ENCODE measurements at places on chromosomes 5 and 9.

GRCh38 chr5:151805414-151806223, 33.9 kb downstream of the G3BP1 start:
- DNase-seq = no peak

- no peak for DNase-seq
Measured at GRCh38 chr5:30103052-30103451, 1090.4 kb upstream of the CDH6 start.

DNA sequence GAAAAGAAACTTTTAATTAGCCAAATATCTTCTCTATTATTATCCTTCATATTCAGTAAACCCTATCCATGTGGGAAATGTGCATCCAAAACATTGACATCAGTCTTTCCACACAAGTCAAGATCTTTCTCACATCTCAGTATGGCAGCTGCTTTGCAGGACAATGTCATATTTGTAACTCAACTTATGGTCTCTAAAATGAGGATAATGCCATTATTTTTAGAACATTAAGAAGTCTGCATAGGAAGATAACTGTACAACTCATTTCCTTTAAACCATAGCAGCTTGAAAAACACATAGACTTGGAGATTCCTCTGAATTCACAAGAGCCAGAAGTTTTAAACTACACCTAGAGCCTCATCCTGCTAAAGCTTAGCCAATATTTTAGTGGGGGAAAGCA, 43.7 kb downstream of the MCTP1 start:
- DNase-seq = no peak

DNA sequence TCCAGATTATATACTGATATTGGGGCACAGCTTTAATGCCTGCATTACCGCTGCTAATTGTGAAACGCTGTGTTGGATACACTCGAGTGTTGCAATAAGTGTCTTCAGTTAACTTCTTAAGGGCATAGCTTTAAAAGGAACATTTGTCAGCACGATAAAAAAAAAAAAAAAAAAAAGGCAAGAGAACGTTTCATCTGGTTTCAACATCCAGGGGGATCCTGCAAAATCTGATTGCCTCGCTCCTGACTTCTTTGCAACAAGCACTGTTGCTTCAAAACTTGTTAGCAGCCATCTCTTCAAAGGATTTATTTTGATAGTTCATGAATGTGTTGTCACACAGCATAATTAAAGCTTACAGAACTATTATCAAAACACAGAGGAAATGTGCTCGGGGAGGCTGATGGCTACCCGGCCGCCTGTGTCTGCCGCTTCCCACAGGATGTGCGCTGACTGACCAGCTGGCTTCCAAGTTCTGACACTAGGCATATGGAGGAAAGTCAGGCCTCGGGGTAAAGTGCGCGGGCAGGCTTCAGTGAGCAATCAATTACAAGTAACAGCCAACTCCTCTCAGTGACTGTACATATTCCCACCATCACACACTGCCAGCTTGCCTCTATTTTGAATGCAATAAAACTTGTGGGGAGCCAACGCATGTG, 77.7 kb downstream of the EBF1 start:
- DNase-seq = no peak

GRCh38 chr9:113566712-113567071, 103.2 kb downstream of the RGS3 start:
- no peak for DNase-seq

- no peak for DNase-seq
Measured at GRCh38 chr5:151688436-151688835, 1.7 kb upstream of the SPARC start.

- no peak for DNase-seq
Measured at GRCh38 chr9:128494108-128494745, 10.3 kb upstream of the GLE1 start.

DNA sequence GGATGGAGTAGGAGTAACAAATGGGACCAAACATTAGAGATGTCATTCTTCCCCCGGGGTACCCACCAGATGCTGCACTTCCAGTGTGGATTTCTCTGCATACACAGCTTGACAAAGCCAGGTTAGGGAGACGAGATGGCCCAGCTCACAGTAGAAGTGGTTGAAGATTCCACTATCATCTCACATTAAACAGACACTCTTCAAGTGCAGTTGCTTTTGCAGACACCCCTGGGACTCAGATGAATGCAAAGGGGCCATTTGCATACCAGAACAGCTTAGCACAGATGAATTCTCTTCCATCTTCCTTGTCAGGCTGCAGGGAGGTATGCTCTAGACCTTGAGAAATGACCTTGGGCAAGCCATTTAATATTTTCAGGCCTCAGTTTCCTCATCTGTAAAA, 12.6 kb upstream of the C5orf58 start:
- DNase-seq = no peak

DNA sequence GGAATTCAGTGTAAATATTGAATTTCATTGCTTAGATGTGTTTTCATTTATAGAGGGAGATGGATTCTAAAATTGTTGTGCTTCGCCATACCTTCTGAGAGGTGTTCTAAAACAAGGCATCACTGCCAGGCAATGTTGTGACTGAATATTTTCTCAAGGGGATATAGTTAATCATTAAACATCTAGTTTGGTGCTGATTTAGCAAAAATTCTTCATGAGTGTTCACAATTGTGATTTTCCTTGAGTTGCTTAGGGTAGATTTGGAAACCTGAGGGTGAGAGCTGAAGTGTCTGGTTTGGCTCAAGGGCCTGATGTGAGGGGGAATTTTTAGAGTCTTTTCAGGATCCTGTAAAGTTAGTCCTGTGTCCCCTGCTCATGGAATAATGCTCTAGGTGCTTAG, 104.5 kb downstream of the MAT2B start:
- DNase-seq = no peak

DNA sequence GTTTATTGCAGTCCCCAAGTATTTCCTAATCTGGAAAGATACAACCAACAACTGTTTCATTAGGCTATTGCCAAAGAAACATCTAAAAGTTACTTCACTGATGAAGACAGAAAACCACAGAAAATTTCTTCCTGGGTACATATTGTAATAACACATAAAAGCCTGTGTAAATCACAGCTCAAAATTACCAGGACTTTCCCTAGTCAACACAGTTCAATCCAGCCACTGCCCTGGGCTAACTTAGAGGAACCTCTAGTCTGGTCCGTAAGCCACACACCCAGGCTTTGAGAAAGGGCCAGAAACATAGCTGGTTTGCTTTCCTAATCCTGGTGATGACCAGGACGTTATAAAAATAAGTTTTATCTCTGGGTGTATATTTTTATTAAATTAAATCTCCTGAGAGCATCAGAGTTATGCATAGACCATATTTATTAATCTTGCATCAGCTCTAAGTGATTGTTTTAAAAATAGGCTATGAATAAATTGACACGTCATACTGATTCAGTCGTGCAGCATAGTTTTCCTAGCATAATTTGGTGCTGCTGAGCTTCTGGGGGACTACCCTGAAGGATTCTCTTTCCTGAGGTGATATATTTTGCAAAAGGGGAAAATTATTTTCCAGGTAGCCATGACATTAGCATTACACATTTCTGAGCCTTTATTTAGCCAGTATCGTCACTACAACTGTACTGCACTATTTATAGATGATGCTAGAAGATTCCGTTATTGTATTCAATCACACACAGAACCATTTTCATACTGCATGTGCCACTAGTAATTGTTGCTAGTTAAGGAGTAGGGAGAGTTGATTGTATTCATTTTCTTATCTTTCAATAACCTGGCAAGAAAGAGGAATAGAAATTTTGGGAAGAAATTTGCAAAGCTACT, 12.6 kb upstream of the MUSK start:
- DNase-seq = no peak

- no peak for DNase-seq
Measured at GRCh38 chr9:105447386-105447813, 434 bp upstream of the FSD1L start.

GRCh38 chr5:170314541-170315095, 17.0 kb upstream of the LCP2 start:
- DNase-seq = no peak

DNA sequence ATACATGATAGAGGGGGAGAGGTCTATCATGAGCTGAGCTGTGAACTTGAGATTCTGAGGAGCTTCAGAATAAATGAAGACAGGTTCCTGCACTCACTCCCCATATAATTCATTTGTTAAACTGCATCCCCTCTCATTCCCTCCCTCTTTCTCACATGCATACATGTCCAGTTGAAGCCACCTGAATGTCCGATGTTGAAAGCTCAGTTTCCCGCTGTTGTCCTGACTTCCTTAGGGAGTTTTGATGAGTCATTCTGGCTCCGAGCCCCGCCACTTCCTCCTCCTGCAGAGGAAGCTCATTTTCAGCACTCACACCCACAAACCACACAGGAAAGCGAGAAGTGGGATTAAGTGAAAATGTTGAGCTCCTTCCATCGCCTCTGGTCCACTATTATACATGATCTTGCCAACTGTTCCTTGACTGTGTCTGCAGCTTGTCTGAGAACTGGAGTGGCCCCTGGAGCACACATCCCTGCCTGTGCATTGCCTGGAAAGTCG, 121.2 kb downstream of the CEMIP2 start:
- no peak for DNase-seq

DNA sequence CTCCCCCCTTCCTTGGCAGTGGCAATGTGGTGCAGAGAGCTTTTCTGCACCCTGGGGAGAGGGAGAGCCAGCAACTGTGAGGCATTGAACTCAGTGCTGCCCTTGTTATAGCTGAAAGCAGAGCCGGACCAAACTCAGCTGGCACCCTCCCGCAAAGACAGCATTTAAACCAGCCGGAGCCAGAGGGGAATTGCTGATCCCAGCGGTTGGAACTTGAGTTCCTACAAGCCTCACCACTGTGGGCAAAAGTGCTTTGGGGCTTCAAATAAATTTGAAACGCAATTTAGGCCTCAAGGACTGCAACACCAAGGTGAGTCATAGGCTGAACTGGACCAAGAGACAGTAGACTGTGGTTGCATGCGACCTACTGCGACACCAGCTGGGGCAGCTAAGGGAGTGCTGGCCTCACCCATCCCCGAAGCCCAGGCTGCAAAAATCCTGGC, 207.6 kb upstream of the CDKN2B start:
- no peak for DNase-seq

DNA sequence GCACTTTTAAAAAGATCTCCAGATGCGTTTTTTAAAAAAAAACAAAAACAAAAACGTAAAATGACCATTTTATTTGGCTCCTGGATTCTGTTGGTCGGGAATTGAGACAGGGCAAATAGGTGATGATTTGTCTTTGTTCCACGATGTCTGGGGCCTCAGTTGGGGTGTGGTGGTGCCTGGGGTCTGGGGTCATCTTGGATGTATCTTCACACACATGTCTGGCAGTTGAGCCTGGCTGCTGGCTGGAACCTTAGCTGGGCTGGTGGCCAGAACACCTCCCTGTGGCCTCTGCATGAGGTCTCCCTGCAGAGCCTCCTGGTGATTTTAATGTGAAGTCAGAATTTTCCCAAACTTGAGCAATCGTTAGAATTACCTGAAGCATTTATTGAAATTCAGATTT, 42.5 kb upstream of the BASP1 start:
- no peak for DNase-seq

DNA sequence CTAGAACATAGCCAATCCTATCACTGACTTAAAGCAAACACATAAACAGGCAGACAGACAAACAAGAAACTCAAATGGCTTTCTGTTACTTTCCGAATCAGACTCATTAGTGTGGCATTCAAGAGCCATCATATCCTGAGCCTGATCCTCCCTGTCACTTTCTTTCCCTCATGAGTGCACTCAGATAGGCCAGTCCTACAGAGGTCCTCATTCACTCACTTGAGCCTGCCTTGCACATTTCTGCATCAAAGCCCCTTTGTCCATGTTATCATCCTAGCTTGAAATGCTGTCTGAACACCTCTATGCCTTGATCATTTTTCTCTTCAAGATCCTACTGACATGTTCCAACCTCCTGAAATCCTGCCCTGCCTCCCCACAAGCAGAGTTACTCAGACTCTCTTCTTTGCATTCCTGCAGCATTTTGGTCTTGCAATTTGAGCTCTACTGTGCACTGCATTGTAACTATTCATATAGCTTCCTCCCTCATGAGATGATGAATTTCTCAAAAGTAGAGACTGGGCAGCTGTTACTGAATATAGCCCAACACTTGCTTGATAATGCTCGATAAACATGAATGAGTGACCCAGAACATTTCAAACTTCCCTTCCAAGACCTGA, 126.9 kb downstream of the PALM2AKAP2 start:
- DNase-seq = no peak

DNA sequence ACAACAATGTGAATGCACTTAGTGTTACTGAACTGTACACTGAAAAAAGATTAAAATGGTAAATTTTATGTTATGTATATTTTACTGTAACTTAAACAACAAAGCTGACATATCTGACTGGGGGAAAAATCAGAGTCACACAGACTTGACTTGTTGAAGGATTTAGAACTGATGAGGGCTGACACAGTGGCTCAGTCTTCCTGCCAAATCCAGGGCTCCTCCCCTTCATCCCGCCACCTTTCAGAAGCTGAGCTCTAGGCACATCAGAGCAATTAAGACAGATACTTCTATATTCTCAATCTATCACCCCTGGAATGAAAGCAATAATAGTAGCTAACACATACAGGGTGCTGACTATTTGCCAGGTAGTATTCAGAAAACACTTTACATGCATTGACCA, 27.7 kb upstream of the TAS2R1 start:
- no peak for DNase-seq

DNA sequence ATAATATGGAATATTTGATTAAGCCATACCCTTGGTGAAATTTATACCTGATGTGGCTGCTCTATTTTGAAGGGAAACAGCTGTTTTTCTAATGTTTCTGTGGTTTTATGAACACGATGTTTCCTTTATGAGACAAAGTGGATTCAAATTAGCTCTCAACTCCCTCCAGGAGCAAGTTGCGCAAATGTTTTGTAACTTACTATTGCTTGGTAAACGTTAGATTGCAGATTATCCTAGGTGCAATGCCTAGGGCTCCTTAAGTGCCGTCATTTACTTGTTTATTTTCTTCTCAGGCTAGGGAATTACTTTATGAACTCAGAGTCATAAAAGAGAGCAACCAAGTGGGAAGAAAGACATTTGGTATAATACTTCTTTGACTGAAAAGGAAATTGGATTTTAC, 763.1 kb downstream of the TAF11L14 start:
- DNase-seq = no peak

- no peak for DNase-seq
Measured at GRCh38 chr9:70506159-70506558, 91.7 kb upstream of the KLF9 start.

GRCh38 chr5:1052641-1053390, 44.2 kb downstream of the NKD2 start:
- no peak for DNase-seq

GRCh38 chr5:33260098-33260497, 180.7 kb upstream of the TARS1 start:
- DNase-seq = no peak
